Myocyte (in vitro differentiated cells): ENCODE measurements at places on chromosomes 1 and 21. TPM values are rescaled to one million over a fixed set of nuclear protein-coding genes. Genes with fewer than 3 reads are reported as not detected.

GRCh38 chr1:180188091-180188506 is 33.4 kb downstream of the QSOX1 start:
- DNase-seq, result peak; percentile 75

GRCh38 chr1:99176753-99177152 is 87.5 kb upstream of the PLPPR4 start:
- peak; percentile 55 for DNase-seq

- peak; percentile 89 for DNase-seq
These were observed 37.2 kb upstream of the NPL start for GRCh38 chr1:182752077-182752988.

The SRSF10 gene
- total RNA-seq, result 90.9 and 99.3 TPM in 2 replicates

- DNase-seq, result no peak
These were observed 37.8 kb upstream of the THEM4 start for GRCh38 chr1:151947140-151947539.

- no peak for DNase-seq
These were observed 1.7 kb downstream of the CD244 start for GRCh38 chr1:160860840-160861505.

GRCh38 chr1:162561616-162562469 is at the start of gene UAP1:
Gene UAP1 (plus strand): TSS chr1:162561722. CDS start chr1:162566069, 4,347 bp downstream.
- DNase-seq, result no peak

DNA sequence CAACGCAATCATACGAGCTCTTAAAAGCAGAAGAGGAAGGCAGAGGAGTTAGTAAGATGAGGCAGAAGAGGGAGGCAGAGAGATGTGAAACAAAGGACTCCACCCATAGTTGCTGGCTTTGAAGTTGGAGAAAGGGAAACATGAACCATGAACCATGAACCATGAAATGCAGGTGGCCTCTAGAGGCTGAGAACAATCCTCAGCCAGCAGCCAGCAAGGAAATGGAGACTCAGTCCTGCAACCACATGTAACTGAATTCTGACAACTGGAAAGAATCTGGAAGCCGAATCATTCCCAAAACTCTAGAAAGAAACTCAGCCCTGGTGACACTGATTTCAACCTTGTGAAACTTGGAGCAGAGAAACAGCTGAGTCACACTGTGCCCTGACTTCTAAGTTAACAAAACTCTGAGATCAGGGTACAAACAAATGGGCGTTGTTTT is 10.1 kb downstream of the DIPK1A start:
- peak; percentile 61 for DNase-seq

- no peak for DNase-seq
These were observed 16.9 kb downstream of the PTPRF start for GRCh38 chr1:43547538-43548072.

DNA sequence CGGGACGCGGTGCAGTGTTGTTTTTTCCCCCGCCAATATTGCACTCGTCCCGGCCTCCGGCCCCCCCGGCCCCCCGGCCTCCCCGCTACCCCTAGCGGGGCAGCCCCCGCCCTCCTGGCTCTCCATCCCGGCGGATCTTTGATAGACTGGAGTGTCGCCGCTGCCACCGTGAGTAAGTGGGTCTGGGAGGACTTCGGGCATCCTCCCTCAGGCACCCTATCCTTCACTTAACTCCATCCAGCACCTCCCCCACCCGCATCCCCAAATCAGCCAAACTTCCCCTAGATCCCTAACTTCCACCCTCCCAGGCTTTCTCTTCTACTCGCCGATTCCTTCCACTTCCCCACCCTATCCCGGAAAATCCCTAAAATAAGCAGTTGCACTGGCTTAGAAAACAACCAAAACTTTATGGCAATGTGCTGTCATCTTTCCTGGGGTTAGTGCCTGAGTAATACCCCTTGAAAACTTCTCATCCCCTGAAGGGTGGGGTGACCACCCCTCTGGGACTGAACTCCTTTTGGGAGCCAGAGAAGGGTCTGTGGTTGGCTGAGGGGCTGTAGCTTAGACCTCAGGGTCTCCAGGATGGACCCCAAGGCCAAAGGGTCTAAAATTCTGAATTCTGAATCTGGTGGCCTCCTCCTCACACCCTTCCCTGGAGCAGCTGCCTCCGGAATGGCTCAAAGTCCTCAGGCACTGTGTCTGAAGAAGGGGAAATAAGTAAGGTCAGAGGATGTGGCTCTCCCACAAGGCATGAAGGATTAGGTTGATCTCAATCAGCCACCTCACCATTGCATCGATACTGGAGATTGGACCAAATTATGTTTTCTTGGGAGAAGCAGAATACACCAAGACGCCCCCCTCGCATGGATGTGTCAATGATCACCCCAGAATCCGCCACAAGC is 12.2 kb downstream of the THBS3 start:
- no peak for DNase-seq

DNA sequence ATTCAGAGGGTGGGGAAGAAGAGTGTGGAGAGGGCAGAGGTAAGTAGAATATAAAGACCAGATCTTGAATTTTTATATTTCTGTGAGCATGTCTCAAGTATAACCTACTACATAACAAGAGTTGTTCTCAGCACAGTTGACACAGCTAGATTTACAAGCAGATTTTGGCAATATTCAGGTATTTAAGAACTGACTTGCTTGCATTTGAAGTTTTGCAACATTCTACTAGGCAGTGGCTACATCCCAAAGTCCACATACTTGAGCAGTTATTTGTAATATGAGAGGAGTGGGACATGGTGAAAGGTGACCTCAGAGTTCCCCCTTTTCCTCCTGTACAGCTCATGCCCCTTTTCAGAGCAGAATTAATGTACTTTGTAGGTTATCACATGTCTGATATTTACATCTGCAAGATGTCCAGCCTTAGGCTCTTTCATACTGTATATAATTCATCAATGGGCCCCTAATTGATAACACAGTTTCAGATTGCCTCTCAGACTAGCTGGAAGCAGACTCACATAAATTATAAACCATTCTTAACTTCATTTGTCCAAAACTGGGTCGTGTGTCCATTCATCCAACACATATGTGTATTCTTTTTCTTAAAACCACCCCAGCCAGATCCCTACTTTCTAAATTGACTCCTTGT is 136.7 kb upstream of the RAVER2 start:
- DNase-seq, result no peak
